T-helper 17 cell (primary cell): ENCODE measurements at places on chromosomes 12 and 14.

GRCh38 chr14:53608369-53608768 is 348.3 kb downstream of the BMP4 start:
- DNase-seq = no peak

DNA sequence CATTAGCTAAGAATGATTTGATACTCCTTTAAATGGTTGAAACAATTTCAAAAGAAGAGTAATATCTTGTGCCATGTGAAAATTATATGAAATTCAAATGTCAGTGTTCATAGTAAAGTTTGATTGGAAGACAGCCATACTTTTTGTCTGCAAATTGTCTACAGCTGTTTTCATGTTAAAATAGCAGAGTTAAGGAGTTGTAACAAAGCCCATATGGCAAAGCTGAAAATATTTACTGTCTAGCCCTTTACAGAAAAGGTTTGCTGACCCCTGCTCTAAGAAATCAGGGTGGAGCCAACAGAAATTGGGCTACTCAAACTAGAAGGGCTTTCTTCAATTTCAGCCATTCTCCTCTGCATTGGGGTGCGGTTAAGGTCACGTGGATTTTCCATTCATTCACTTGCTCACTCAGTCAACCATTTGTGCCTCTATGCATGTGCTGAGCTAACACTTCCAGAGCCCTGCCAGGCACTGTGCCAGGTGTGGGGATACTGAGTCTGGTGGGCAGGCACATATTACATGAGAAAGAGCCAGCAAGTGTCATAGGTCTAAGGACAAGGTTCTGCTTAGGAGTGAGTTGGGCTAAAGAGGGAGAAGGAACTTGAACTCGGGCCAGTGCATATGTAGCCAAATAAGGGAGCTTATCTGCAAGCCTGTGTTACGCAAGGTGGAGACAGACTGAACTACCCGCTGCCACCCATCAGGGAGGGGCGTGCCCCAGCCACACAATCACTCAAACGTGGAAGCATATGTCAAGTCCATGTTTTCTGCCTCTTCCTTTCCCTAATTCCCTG is 139.8 kb upstream of the NOS1 start:
- DNase-seq = no peak

- DNase-seq = no peak
These were observed 208.4 kb downstream of the PPM1H start for GRCh38 chr12:62726471-62726980.

- DNase-seq = no peak
These were observed 447.4 kb downstream of the SLC16A7 start for GRCh38 chr12:60043236-60043635.

- no peak for DNase-seq
These were observed 31.0 kb downstream of the FOXN4 start for GRCh38 chr12:109277899-109278762.

- DNase-seq = no peak
These were observed 95.2 kb upstream of the PRICKLE1 start for GRCh38 chr12:42684802-42685071.

DNA sequence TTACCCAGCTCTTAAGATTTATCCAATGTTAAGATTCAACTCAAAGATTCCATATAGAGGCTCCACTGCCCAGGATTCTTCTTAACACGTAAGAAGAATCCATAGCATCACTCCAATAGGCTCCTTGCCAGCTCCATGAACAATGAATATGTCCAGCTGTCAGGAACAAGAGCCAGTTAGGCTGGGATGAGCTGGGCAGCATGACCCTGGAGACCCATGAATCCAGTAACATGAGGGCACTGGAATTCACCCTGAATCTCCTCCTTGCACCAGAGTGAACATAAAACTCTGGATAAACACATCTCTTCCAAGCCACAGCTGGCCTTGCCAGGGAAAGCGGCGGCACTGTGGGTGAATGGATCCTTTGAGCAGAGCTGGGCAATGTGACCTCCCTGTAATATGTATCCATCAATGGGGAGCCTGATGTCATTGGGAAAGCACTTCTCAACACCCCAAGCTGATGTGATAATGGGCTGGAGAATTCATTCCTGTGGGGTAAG is 24.4 kb upstream of the TC2N start:
- DNase-seq = no peak

DNA sequence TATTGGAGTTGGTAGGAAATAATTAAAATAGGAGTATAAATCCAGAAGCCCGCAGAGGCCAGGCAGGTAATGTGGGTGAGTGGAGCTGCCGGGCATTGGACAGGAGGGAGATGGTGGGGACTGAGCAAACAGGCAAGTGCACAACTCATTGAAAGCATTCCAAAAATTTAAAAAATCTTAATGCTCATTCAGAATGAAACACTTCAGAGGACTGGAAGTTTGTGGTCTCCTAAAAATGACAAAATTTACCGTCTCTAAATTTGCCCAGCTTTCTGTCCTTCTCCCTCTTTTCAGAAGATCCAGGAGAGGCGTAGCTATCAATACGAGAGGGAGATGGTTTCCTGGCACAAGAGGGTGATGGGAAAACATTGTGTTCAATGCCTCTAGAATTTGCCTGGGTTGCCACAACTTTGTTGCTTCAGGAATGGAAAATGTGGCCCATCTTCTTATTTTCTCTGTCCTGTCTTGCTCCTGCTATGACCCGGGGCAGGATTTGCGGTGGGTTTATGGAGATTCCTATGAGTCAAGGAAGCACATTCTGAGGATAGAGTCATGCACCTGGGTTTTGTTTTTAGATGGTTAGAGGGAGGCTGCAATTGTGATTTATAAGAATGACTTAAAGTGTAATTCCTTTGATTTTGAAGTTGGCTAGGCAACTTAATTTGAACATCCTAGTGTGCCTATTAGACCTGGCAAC is 72.2 kb downstream of the BORCS5 start:
- no peak for DNase-seq

- DNase-seq = no peak
These were observed 36.5 kb upstream of the KICS2 start for GRCh38 chr12:64258576-64258975.

- DNase-seq = no peak
These were observed 197.7 kb upstream of the CRY1 start for GRCh38 chr12:107291018-107291417.

- DNase-seq = no peak
These were observed 12.0 kb upstream of the PTPRQ start for GRCh38 chr12:80432061-80432460.

DNA sequence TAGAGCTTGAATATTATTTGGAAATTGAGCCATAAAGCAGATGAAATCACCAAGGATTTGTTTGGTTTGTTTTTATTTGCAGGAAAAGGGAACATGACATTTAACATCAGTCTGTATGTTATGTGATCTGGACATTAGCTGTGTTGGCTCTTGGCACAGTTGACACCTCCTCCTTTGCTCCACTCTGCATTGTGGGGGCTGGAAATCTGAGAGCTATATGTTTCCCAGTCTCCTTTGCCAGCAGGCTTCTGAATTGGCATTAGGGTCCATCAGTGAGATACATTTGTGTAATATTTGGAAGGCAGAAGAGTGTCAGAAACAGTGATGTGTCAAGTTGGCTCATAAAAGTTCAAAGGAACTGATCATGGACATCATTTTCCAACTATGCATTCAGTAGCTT is 322.1 kb upstream of the ATP2B1 start:
- no peak for DNase-seq

GRCh38 chr12:11545484-11546330 is 103.8 kb upstream of the ETV6 start:
- DNase-seq = peak; percentile 19

DNA sequence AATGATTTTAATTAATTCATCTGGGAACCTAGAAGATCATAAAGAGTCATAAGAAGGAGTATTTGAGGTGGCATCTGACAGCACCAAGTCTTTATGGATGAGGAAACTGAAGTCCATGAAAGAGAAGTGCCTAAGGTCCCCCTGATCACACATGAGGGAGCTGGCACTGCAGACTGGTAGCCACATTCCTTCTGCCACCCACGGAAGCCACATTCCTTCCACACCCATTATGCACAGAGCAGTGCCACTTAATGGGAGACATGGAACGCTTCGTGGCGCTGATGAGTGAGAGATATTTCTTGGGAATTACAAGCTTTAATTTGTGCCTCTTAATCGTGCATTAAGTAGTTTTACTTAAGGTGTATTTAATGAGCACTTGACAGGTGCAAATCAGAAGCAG is 139.3 kb upstream of the NTF3 start:
- DNase-seq = no peak
